Fibroblast of gingiva (primary cell): ENCODE measurements at places on chromosomes 11 and 22.

DNA sequence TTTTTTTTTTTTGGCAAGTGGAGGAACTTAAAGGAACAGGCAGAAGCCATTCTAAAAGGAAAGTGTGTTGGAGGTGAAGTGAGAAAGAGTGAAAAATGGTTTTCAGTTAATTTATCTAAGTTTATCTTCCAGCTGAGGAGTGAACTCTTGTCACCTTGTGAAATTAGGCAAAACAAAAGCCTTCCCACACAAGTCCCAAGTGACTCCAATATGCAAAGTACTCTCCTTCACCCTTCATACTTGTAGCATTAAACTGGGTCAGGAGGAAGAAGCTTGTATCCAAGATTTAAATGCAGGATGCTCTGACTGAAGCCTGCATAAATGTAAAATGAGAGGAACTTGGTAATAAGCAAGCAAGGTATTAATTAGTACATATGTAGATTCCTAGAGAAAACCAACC is 796.8 kb downstream of the DLG2 start:
- DNase-seq = no peak

DNA sequence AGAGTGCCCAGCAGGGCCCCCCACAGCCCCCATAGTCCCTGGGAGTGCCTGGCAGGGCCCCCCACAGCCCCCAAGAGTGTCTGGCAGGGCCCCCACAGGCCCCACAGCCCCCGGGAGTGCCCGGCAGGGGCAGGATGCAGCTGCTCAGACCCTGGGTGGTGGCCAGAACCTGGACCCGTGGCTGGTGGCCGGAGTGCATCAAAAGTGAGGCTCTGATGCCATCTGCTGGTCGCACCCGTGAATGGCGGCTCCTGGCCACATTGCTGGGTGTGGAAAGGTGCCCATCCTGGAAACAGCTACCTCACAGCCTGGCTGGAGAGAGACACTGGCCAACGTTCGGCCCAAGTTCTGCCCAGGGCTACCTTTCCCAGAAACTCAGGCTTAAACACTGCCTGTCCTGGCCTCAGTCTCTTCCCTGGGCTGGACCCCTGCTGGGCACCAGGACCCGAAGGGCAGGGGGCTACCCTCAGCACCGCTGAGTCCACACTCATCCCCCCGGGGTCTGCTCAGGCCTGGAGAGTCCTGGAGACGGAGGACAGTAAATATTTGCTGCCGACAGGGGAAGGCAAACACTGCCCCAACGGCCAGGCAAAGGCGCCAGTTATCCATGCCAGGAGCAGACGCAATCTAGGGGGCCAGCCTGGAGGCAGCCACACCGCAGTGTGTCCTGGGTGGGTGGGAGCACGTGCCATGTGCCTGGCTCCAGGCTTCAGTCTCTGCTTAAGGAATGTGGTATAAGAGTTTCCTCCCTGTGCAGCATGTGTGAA is 4.4 kb downstream of the INS start:
- DNase-seq = peak; percentile 11

DNA sequence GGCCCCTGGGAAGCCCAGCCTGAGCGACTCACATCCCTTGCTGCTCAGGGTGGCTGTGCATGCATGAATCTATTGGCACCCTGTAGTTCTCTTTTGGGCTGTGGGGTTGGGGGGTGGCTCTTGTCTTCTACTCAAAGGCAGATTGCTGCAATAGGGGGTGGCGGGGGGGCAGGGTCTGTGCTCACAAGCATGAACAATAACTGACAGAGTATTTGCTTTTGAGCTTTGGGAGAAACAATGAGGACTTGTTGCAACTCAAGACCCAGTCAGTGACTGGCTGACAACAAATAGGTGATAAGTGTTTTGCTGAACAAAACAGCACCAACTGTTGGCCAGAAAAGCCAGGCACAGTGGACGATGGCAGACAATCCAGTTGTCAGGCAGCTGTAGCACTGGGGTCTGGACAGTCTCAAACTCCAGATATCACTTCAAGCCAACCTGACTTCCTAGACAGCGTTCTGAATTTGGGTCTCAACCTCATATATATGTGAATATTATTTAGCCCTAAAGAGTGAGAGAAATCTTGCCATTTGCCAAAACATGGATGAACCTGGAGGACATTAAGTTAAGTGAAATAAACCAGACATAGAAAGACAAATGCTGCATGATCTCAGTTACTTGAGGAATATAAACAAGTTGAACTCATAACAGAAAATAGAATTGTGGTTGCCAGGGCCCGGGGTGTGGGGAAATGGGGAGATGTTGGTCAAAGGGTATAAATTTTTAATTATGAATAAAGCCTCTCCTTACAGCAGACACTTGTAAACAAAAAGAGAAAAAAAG is 61.7 kb downstream of the ME3 start:
- no peak for DNase-seq

- DNase-seq = no peak
Observed at GRCh38 chr11:128642571-128642970, 51.3 kb upstream of the FLI1 start.

- DNase-seq = peak; percentile 60
Observed at GRCh38 chr22:41565403-41566054, 4.7 kb downstream of the CSDC2 start.

DNA sequence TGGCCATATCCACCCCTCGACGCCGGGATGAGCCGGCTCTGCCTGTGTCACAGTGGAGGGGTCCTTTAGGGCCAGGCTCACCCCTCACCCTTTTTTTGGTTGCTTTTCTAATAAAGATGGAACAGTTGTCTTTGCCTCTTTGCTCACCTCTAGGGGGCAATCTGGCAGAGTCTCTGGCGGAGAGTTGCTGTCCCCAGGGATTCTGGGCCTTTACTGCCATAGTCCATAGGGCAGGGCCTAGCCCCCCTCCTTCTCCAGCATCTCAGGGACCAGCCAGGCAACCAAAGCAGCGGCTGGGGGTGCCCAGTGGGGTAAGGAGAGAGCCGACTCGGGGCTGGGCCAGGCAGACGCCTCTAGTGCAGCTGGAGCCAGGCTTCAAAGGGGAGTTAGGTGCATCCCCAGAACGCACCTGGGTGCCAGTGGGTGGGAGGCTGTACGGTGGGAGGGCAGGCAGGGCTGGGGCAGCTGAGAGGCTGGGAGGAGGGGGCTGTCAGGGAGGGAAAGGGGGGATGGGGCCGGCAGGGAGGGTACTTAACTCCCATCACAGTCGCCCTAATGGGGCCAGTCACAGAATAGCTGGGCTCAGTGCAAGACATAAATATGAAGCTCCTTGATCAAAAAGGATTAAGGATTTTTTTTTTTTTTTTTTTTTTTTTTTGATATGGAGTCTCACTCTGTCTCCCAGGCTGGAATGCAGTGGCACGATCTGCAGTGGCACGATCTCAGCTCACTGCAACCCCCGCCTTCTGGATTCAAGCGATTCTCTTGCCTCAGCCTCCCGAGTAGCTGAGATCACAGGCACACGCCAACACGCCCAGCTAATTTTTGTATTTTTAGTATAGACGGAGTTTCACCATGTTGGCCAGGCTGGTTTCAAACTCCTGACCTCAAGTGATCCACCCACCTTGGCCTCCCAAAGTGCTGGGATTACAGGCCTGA is 2.5 kb upstream of the SUSD2 start:
- no peak for DNase-seq

GRCh38 chr11:65432686-65433582 is 10.3 kb downstream of the NEAT1 start:
- peak; percentile 63 for DNase-seq

DNA sequence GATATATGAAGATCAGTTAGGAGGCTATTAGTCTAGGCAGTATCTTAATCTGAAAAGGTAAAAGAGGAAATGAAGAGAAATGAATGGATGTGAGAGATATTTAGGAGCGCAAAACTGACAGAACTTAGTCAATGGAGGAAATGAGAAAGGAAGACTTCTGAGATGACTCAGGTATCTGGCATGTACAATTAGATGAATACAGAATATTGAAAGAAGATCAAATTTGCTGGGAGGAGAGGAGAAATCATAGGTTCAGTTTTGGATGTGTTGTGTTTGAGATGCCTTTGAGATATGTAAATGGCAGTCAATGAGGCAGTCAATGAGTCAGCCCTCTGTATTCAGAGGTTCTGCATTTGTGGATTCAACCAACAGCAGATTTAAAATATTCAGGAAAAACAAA is 42.9 kb upstream of the GAB2 start:
- DNase-seq = no peak

- DNase-seq = no peak
Observed at GRCh38 chr11:67002297-67002913, 20.5 kb upstream of the SYT12 start.

GRCh38 chr11:125300791-125301218 is 136.3 kb downstream of the PKNOX2 start:
- peak; percentile 5 for DNase-seq

GRCh38 chr11:112537026-112537425 is 276.4 kb upstream of the PLET1 start:
- no peak for DNase-seq

DNA sequence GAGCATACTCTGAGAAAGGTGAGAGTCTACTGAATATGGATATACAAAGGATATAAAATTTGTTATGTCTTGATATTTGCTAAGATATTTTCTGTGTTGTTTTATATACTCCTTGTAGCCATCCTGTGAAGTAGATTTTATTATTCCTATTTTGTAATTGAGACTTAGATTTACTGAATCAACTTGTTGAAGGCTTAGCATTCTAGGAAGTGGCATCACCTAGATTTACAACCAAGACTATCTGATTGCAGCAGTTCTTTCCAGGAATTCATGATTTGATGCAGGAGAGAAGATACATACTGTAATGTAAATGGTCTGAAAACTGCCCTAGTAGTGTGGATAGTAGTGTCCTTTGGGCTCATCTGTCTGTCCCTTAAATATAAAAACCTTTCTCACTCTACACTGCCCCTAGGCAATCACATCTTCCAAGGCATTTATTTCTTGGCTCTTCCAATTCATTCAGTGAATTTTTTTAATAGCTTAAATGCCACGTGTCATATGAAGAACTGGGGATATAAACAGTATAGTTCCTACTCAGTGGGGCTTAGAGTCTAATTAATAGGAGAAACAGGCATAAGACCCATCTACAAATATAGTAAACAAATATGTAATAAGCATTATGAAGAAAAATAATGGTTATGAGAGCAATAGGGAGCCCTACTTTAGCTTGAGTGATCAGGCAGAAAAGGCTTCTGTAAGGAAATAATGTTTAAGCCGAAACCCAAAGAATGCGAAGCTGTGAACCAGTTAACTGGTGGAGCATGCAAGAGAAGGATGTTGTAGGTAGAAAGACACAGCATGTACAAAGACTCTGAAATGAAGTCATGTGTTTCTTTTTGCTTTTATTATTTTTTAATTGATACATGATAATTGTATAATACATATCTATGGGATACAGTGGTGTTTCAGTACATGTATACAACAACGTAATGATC is 13.6 kb downstream of the IPO7 start:
- peak; percentile 4 for DNase-seq

GRCh38 chr11:74449369-74449931 is 17.9 kb downstream of the KCNE3 start:
- DNase-seq = peak; percentile 70

- DNase-seq = no peak
Observed at GRCh38 chr22:24540470-24540869, 14.5 kb downstream of the GUCD1 start.

- DNase-seq = no peak
Observed at GRCh38 chr11:124749912-124750311, 2.1 kb downstream of the VSIG2 start.

- DNase-seq = no peak
Observed at GRCh38 chr11:113198972-113199661, 115.3 kb upstream of the TTC12 start.

DNA sequence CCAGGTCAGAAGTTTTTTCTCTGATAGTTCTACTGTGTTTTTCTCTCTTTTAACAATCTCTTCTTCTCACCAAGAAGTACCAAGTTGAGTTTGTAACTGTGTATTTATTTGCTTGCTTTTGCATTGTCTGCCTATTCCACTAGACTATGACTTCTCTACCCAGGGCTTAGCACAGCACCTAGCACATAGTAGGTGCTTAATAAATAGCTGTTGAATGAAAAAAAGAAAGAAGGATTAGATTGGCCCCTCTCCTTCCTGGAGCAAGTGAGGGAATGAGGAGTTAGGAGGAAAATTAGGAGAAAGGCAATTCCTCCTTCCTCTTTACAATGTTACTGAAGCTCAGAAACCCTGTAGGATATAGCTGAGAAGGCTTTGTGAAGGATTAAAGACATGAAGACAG is 83.3 kb downstream of the FBXO7 start:
- DNase-seq = no peak

- DNase-seq = no peak
Observed at GRCh38 chr22:29541845-29542244, 11.7 kb downstream of the THOC5 start.

- no peak for DNase-seq
Observed at GRCh38 chr11:134762248-134763029, 350.4 kb upstream of the B3GAT1 start.

- no peak for DNase-seq
Observed at GRCh38 chr11:86537541-86538222, 134.7 kb downstream of the ME3 start.

GRCh38 chr11:45181193-45181888 is 34.9 kb downstream of the PRDM11 start:
- DNase-seq = no peak

DNA sequence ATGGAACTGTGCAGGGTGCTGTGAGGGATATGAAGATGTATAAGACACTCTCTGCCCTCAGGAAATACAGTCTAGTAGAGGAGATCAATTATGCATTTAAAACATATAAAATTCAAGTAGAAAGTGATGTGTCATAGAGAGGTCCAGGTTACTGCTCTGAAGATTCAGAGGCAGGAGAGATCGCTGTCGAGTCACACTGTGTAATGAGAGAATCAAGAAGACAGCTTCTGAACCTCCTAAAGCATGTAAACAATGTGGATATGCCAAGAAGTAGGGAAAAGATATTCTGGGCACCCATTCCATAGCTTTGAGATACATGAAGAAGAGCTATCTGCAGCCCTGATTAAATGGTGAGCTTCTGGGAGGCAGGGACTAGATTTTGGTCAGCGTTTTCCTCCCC is 16.7 kb downstream of the SSH3 start:
- DNase-seq = peak; percentile 27

DNA sequence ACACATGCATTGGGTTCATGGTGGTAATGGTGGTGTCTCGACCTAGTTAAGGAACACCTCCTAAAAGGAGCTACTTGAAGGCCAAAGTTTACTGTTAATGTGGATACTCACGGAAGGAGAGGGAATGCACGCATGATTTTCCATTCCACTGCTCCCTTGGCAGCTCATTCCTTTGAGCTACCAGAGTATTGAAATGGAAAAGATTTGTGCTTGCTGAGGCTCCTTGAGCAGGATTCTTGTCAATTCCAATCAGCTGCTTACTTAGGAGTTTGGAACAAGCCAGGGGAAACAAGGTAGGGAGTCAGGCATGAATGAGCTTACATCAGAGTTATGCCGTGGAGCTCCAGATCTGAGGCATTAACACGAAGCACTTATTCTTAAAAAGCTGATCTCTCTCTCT is 108.8 kb downstream of the GRIA4 start:
- no peak for DNase-seq

GRCh38 chr11:45269678-45270077 is 16.5 kb downstream of the SYT13 start:
- DNase-seq = no peak

GRCh38 chr11:128653801-128654231 is 40.1 kb upstream of the FLI1 start:
- peak; percentile 32 for DNase-seq

GRCh38 chr11:76621466-76621865 is 49.1 kb downstream of the LRRC32 start:
- DNase-seq = no peak
